ENCODE measurements at places on chromosomes 16 and 17.

DNA sequence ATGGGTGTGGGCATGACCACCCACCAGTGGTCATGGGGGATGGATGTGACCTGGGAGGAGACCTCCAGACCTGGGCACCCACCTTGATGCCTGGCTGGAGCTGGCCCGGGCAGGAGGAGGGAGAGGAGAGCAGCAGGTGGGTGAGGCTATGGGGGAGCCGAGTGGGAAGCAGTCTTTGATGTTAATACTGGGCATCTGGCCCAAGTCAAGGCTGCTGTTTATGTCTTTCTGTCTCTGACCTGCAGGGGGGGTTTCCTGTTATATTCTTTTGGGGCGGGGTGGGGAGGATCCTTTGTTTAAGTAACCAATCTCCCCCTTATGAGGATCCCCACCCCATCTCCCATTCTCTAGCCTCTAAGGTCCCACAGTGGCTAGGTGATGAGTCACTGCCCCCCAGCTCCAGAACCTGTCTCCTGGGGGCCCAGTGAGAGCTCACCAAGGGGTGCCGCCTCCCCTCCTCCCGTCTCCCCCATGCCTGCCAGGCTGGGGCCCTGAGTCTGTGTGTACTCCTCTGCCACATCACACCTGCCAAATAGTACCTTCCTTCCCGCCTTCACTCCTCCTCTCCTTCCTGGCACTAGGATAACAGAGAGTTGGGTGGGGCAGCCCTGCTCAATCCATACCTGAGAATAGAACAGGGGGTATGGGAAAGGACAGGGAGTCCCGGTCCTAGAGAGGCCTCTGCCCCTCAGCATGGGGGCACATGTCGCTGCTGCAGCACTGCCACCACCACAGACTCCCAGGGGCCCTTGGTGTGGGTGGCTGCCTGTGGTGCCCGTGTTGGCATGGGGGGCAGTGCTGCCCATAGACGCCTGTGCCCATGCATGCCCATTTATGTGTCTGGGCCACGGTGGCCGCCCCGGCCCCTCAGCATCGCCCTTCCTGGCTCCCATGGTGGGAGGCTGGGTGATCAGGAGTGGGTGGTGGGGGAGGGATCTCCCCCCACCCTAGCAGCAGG lies 7.3 kb downstream of the THRA start:
- no peak for DNase-seq

DNA sequence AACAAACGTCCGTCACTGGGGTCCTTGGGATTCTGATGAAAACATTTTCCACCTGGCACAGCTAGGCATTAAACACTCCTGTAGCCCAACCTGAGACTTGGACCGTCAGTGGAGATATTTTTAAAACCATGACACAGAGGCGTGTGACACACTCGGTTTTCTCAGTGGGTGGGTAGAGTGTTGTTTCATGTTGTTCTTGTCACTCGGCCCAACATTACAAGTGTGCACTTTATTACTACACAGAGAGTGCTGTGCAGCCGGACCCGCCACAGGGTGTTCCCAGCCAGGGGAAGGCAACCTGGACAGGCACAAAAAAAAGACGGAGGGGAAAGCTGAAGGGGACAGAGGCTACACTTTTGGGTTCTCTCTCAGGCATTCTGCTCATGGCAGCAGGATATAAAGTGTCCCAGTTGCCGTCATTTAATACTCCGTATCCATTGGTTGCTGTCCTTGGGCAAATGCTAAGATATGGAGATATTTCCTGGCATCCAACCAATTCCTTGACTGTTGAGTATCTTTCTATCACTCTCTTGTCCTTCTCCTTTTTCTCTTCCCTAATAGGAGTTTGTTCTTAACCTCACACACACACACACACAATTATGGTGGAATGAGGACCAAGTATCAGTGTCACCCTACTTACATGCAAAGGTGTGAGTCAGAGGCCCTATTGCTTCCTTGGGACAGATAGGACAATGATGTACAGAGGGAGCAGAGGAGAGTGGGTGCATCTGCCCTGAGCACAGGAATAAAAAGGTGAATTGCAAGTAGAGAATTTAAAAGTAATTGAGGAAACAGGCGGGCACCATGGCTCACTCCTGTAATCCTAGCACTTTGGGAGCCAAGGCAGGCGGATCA lies 154.1 kb upstream of the SOX9 start:
- peak; percentile 56 for DNase-seq

DNA sequence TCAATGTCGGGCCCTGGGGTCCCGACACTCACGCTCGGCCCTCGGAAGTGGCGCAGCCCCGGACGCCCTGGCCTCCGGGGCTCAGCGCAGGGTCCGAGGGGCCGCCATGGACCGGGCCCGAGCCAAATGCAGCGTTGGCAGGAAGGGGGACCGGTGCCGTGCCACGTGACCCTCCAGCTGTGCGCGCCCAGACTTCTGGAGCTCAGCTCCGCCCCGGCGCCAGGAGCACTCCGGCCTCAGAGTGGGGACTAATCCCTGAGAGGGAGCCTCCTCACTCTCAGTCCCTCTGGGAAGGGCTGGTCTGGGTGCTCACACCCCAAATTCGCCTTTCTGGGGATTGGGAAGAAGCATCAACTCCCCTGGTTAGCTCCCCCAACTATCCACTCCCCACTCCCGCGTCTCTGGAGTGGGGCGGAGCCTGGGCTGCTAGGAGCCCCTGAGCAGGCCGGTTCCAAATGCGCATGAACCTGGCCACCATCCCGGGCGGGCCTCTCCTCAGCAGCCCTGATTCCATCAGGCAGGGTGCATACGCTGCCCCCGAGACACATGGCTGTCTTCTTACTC lies at the start of gene B3GNT9:
Gene B3GNT9 (minus strand): TSS at position 166 of the 564 bp plus-strand sequence. CDS start 513 bp downstream, outside the sequence.
- peak; percentile 91 for DNase-seq

DNA sequence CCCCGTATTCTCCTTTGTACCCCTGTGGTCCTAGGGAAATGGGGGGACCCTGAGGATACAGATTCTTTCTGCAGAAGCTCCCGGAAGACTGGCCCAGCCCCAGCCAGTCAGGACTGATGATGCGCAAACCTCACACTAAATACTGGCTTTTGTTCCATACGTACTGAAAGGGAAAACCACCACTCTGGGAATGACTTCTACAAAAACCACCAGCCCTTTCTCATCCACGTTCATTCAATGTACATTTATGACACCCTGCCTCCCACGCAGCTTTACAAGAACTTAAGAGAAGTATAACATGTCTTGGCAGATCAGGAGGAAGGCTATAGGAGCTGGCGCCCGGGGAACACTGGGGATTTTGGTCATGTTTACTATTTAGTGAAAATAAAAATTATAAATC lies 70.6 kb downstream of the MARCHF10 start:
- no peak for DNase-seq

- DNase-seq: peak; percentile 76
Measured at GRCh38 chr17:46044286-46044928, 45.4 kb downstream of the STH start.

DNA sequence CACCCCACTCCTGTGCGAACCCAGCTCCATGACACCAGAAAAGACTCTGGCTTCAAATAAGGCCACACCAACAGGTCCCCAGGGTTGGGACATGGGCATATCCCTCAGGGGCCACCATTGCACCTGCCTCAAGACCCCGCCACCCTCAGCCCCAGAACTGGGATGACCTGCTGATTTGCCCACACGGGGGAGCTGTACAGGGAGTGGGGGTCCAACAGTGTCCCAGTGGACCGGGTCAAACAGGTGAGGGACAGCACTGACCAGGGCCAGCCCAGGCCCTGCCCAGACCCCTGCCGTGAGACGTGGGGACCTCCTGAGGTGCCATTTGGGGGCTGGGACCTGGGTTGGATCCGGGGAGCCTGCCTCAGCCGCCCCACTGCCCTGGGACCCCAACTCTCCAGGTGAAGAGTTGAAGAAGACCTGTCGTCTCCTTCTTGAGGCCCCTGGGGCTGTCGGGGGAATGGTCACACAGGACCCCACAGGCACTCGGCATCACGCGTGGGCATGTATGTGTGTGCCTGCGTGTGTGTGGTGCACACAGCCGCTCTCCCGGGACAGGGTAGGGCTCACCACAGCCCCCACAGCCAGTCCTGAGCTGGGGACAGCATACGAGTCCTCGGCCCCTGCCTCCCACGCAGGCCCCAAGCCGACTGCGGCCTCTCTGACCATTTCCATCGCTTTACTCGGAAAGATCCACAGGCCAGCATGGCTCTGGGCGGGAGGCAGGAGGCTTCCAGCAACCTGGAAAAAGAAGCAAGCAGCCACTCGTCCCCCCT lies 34.2 kb upstream of the ZNF469 start:
- DNase-seq: no peak

Data from left hindlimb (tissue), 1 donor.